ENCODE measurements at places on chromosomes 3 and 15.

GRCh38 chr3:73437828-73438227, 186.9 kb downstream of the PDZRN3 start:
- DNase-seq: no peak

- DNase-seq: no peak
Observed at GRCh38 chr15:23073890-23074646, 34.7 kb upstream of the TUBGCP5 start.

- DNase-seq: no peak
Observed at GRCh38 chr3:193556841-193557240, 2.1 kb upstream of the ATP13A4 start.

DNA sequence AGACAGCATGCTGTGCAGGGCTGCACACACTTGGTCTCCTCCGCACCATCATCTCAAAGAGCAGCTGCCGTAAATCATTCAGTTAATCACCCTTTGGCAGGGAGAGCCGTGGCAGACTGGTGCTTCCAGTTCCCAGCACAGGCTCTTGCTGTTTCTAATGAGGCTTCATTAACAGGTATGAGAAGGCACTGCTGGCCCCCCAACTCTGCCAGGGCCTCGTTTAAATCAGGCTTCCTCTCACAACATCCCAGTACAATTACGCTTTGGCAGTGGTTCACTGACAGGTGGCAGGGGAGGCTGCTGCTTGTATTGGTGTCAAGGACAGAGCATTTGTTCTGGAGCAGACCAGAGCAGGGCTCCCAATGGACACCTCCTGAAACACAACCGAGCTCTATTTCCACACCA, 77.1 kb downstream of the BFSP2 start:
- no peak for DNase-seq

GRCh38 chr15:44720460-44721176, 9.3 kb downstream of the B2M start:
- DNase-seq: no peak

DNA sequence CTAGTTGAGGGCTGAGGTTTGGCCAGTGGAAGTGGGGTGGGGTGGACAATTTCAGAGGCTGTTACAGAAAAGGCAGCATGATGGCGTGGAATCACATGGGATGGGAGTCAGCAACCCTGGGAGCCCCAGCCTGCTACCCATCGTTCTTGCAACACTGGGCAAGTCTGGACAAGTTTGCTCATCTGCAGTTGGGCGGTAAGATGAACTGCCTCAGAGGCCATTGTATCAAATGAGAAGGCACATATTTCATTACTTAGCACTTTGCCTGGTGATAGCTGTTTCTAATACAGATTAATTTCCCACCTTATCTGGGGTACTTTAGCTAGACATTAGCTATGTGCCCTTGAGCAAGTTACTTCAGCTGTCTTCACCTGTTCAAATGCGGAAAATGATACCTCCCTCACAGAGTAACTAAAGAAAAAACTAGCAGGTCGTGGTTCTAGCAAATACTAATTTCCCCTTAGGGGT, 248.9 kb downstream of the THSD4 start:
- DNase-seq: no peak
